Posterior vena cava (tissue), 2 donors: ENCODE measurements at places on chromosomes 5 and 9.
A peak's percentile ranks its signal among the peaks of the same experiment; 100 is the strongest.

DNA sequence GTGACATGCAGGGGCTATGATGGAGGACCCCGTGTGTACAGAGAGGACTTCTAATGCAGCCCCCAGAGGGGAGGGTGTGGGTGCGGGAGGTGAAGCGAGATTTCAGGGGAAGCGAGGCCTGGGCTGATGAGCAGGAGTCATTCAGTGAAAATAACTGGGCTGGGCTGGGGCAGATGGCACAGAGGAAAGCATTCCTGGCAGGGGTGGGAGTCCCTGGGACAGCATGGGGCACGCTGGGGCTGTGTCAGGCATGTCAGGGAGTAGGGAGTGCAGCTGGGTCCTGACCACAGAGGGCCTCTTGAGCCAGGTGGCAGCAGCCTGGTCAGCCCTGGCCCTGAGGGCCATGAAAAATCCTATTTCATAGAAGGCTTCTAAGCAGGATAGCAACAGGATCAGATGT lies 36.6 kb downstream of the COL15A1 start:
- no peak for DNase-seq

DNA sequence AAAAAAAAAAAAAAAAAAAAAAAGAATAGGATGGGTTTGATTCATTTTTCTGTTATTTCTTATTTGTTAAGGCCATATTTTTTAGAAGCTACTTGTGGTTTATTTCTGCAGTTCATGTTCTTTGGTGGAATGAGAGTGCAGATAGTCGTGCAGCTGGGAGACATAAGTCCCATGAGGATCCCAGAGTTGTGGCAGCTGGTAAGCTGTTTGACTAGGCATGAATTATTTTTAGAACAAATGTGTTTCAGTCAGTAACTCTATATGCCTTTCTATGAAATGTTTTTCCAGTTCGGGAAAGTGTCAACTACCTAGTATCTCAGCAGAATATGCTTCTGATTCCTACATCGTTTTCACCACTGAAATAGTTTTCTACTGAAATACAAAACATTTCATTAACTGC lies 5.0 kb upstream of the NIPSNAP3B start:
- no peak for DNase-seq

GRCh38 chr9:129656795-129657390 lies 8.6 kb upstream of the PRRX2 start:
- DNase-seq, result no peak

DNA sequence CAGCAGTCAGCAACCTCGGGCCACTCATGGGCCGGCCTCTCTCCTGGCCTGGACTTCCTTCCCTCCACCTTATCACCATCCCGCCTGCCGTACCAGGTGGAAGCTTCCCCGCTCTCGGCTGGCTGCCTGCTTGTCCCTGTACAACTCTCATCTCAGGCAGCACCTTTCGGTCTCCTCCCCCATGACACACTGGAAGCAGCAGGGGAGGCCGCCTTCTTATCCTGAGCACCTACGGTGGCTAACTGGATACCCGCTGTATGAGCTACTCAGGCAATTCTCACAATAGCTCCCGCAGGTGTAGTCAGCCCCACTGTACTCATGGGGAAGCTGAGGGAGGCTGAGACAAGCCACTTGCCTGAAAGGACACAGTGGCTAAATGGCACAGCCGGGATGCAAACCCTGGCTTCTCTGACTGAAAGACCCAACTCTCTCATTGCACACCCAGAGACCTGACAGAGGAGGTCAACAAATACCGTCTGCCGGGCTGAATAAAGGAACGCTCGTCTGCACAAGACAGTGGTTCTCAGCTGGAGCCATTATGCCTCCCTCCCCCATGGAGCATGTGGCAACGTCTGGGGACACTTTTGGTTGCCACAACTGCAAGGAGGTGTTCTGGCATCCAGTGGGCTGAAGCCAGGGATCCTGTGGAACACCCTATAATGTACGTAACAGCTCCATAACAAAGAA lies 9.6 kb downstream of the STK10 start:
- peak; percentile 78 for DNase-seq

GRCh38 chr9:89077519-89077918 lies 86.3 kb downstream of the S1PR3 start:
- DNase-seq, result peak; percentile 15

DNA sequence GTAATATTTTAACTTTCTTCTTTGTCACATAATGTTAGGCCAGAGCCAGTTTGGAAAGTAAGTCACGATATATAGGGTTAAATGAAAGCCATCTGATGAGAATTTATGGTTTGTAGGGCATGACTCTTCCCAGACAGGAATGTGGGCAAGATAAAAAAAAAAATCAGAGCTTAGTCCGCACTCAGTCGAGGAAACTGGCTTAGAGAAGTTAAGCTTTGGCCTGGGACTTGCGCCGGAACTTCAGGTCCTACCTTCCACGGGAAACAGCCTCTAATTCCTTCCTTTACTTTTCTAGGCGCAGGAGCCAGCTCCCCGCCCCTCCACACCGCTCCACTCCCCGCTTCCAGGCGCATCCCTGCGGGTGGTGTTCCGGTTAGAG lies 475 bp downstream of the DDX31 start:
- DNase-seq, result no peak

DNA sequence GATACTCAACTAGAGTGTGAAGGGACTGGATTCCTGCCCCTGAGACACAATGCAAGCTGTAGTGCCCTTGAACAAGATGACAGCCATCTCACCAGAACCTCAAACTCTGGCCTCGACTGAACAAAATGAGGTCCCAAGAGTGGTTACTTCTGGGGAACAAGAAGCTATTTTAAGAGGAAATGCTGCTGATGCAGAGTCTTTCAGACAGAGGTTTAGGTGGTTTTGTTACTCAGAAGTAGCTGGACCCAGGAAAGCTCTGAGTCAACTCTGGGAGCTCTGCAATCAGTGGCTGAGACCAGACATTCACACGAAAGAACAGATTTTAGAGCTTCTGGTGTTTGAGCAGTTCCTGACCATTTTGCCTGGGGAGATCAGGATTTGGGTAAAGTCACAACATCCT lies 2.4 kb downstream of the ZNF483 start:
- DNase-seq, result no peak

DNA sequence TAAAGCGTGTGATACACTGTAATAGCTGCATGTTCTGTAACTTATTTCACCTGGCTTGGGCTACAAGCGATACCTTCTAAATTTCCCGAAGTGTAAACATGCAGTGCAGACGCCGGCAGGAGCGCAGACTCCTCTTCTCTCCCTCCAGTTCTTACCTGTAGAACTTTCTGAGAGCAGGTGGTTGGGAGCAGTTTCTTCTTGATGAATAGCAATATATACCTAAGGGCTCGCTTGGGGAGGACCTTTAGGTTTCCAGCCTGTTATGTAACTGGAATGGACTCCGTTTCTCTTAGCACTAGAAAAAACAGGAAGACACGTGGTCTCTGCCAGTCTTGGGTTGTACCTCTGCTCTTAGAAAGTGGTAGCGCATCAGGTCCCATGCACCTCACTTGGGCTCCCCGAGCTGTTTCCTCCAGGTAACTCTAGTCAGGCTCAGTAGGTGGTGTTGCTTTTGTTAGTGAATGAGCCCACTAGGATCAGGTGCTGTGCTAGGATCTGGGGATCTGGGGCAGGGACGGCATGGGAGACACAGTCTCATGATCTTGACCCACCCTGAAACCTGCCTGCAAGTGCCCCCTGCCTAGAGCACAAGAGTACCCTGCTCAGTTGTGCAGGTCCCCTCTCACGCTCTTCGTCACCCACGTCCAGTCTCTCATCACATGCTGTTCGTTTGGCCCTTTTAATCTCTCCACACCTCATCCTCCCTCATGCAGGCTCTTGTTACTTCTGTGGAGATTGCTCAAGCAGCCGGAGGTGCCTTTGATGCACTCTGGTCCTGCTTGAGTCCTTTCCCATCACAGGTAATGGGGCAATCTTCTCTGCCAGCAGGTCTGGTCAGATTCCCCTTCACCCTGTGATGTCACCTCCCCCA lies 2.8 kb downstream of the TENT4A start:
- DNase-seq, result peak; percentile 58

DNA sequence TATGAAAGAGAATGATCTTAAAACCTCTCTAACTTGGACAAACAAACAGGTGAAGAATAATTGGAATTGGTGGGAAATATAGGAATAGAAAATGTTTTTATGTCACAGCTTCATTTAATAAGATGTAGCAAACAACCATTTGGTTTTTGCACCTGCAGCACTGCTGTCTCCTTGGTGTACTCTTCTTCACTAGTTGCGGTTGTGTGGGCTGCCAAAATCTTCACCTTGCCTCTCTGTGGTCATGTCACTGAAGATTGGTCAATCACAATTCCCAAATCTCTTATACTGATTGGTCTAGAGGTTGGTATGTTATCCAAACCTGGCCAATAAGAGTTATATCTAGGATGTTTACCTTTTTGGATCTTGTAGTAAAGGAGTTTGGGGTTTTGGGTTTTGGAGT lies 88.7 kb downstream of the FGF10 start:
- no peak for DNase-seq

GRCh38 chr5:135242021-135242865 lies 156.8 kb downstream of the MACROH2A1 start:
- DNase-seq, result peak; percentile 47

DNA sequence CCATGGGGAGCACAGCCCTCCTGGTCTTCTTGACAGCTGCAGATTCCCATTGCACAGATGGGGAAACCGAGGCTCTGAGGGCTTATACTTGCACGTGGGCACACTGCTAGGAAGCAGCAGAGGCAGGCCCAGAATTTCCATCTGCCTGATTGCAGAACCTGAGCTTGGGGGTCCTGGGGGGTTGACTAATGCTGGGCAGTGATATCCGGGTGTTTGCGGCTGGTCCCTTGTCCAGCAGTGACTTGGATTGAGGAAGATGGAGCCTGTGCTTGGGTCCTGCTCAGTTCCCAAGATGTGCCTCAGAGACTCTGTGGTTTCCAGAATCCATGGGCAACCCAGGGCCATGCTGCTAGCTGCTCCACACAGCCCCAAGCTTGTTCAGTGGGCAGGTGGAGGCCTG lies 91.2 kb downstream of the PHF2 start:
- peak; percentile 35 for DNase-seq

DNA sequence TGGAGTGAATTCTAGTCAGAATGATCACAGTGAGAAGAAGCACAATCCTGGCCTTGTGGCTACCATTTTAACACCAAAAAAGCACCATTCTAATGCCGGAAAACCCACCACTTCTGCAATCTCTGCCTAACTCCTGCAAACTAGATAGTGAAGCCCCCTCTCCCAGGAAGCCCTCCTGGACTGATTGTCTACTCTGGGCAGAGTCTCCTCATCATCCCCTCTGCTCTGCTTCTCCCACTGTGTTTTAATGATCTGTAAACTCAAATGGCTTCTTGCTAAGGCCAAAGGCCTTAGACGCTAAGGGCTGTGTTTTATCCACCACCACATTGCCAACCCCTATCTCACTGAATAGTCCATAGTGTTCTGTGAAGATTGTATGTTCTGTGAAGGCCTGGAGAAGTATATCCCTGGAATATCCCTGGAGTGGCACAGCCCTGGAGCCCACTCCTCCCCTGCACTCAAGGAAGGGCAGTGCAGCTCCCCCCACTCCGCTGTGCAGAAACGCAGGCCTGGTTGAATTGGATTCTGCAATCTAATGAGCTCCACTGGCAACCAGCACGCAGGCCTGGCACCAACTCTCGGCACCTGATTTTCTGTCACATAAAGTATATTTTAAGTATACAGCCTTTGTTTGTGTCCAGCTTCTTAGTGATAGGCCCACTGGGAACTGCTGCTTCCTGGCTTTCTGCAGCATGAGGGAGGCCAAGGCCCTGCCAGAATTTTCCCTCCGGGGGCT lies 126.3 kb downstream of the ATPSCKMT start:
- no peak for DNase-seq

DNA sequence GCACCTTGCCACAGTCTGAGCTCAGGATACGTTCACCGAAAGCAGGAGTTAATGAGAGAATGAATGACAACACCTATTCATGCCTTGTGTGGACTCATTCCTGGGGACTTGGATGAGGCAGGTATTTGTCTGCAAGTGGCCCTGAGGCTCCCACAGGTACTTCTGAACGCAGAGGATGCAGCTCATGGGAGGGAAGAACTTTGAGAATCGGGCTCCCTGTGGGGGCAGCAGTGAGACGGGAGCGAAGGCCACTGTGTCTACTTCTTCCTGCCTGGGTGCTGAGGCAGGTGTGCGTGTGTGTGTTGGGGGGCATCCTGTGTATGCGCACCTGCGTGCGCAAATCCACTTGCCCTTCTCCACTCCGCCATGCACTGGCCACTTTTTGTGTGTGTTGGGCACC lies 42.2 kb downstream of the PTPN3 start:
- no peak for DNase-seq

DNA sequence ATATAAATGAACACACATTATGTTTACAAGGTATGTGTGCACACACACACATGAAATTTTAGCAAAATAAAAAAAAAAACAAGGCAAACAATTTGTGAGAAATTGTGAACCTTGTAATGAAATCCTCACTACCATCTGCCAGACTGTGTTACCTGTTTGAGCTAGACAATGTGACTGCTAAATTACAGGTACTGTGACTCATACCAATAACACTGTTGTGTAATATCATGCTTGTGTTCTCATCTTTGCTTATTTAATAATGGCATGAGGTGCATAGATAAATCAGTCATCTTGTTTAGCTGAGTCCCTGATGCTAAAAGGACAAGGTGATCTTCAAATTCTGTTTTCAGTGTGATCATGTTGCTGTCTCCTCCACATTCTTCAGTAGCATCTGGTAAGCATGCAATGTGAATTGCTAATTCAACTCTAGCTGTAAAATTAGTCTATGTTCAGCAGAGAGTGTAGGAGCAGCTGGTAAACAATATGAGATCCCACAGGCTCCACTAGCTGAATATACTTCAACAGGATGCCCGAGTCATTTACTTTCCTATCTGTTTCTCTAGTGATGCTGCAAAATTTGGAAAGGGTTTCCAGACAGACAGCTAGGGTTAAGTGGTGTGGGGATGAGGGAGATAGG lies 966.3 kb upstream of the C9orf72 start:
- no peak for DNase-seq

GRCh38 chr9:128372784-128373183 lies 1.6 kb downstream of the URM1 start:
- DNase-seq, result no peak

GRCh38 chr5:2530609-2531008 lies 220.9 kb downstream of the IRX2 start:
- no peak for DNase-seq

- DNase-seq, result no peak
These were observed 1077.7 kb upstream of the SEMA6A start for GRCh38 chr5:117652036-117652957.

- DNase-seq, result no peak
These were observed 25.9 kb upstream of the GNPDA1 start for GRCh38 chr5:142038735-142039134.

DNA sequence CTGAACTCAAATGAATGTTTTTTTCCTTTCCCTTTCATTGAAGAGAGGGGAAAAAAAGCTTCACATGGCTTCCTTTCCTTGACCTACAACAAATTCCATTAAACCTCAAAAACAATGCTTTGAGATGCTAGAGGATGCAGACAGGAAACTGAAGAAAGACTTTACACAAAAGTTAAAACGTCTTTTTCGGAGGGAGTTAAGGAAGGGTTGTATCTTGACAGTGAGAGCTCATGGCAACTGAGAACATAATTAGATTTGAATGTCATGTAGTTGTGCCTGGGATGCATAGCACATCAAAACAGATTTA lies 66.4 kb downstream of the EBF1 start:
- no peak for DNase-seq
